Uterus (tissue), 4 donors: ENCODE measurements at places on chromosomes 11 and 22.

DNA sequence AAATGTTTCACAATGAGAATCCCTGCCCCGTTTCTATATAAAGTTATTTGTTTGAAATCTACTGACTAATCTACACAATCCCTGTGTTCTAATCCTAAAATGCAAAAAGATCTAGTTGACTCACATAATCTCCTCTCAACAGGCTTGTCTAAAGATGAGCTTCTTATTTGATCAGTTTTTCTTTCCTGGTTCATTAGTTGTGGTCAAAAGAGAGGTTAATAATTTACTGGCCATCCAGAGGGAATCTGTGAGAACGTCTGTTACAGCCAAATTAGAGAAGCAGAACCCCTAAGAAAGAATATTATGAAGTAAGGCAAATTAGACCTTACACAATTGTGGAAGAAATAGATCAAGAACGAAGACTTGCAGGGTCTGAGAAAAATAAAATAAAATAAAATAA lies 173.7 kb upstream of the ANO3 start:
- DNase-seq = no peak

DNA sequence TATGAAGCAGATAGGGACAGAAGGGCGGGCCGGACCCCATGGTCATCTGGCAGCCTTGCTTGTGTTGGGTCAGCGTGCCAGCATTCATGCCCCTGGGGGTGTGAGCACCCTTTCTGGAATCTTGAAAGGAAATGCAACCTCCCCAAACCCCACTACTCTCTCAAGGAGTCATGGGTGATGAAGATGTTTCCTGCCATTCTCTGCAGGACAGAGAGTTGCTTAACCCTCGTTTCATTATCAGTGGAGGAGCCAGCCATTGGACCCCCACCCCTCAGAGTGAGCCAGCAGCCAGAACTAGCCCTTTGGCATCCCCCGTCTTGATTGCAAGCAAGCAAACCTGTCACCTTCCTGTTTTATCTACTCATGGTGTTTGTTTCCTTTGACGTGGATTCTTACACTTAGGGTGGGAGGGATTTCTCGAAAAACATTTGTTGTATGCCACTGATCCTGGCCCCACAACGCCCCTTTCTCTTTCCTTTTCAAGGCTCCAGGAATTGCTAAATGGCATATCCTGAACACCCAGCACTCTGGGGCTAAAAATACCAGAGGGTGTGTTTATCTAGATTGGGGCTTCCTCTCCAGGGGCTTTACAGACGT lies 258.3 kb downstream of the ETS1 start:
- no peak for DNase-seq

GRCh38 chr11:125214601-125215565 lies 50.3 kb downstream of the PKNOX2 start:
- DNase-seq = peak; percentile 59

DNA sequence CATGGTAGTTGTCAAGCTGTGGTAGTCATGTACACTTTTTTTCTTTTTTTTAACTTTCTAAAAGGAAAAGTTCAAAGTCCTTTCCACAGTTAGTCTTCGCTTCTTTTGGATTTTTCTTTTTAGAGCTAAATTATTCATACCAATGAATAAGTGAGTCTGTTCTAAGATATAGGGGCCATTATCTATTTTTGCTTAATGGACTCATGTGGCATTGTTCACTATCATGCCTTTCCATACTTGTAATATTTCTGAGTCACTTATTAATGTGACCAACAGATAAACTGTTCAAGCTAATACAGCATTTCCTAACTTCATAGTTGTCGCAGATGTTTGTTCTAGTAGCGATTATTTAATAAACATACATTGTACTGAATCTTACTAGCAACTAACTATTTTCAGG lies 8.0 kb upstream of the B3GNT6 start:
- DNase-seq = no peak

DNA sequence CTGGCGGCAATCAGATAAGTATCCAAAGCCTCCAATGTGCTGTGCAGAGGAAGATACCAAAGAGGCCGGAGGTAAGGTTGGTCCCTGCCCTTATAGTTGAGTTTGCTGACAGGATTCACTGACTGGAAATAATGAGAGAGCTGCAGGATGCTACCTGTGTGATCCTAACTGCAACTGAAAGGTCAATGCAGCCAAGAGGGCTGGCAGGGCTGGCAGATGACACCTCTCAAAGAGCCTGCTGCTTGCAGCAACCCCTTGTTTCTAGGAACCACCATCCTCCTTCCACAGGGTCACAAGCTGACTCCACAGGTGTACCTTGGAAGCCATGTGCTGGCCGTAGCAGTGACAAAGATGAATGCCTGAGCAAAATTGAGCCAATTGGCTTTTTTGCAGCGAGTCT lies 348.1 kb downstream of the DDX10 start:
- no peak for DNase-seq

DNA sequence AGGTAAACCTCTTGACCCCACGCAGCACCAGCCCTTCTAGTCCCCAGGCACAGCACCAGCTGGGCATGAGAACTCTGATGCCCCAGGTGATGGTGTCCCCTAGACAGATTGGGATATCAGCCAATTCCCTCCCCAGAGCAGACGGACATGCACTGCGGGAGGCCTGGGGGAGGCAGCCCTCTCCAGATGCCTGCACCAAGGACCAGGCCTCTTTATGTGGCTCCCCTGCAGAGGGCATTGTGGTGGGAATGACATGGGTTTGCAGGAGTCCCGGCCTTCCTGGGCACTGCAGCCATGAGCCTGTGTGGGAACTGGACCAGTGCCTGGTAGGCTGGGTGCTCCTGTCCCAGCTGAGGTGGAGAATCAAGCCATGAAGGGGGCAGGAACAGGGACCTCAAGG lies 25.9 kb downstream of the PPM1F start:
- no peak for DNase-seq

DNA sequence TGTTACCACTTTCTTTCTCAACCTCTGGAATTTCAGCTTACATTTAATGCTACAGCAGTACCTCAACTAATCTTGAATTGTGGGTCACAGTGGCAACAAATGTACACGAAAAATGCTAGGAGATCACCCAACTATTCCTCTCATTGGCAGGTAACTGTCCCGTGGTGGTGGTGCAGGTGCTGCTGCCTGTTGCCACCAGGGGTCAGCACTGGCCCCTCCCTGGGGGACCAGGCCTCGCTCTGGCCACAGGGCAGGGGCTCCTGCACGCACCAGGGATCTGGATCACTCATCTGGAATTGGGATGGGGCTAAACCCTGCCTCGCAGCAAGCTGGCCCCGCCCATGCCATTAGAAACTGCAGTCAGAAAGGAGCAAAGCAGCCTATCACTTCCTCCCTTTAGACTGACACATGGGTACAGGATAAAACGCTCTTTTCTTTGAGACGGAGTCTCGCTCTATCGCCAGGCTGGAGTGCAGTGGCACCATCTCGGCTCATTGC lies 6.9 kb upstream of the POLDIP3 start:
- DNase-seq = peak; percentile 66

GRCh38 chr11:108729227-108729871 lies 64.5 kb downstream of the DDX10 start:
- no peak for DNase-seq

- DNase-seq = peak; percentile 80
These were observed at the start of gene GAS2L1 for GRCh38 chr22:29306175-29306834. Gene GAS2L1 (plus strand): TSS chr22:29306650. CDS start chr22:29308106, 1,456 bp downstream.

- DNase-seq = no peak
These were observed 23.1 kb upstream of the TP53I11 start for GRCh38 chr11:44973632-44974401.

- DNase-seq = no peak
These were observed 7.2 kb downstream of the SNAP29 start for GRCh38 chr22:20865875-20866445.

DNA sequence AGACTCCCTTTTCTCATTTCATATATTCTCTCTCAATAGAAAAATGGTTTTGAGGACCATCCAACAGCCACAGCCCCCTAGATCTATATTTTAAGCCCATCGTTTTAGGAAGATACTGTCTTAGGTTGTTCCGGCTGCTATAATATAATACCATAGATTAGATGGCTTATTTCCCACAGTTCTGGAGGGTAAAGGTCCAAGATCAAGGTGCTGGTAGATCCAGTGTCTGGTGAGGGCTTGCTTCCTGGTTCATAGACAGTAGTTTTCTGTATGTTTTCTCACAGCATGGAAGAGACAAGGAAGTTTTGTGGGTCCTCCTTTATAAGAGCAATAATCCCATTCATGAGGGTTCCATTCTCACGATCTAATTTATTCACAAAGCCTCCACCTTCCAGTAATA lies 215.1 kb downstream of the AASDHPPT start:
- no peak for DNase-seq

DNA sequence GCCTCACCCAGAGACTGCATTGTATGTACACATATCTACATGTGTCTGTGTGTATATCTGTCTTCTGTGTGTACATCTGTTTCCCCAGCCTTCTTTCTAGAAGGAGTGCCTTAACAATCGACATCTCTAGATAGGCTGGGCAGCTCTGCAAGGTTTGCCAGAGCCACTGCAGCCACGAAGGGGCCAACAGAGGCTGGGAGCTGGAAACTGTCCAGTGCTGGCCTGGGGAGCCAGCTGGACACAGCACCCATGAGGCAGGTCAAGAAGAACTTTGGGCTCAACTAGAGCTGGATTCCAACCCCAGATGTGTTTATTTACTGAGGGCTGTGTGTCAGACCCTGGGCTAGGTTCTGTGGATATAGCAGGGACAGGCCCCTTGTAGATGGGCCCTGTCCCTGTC lies 3.3 kb downstream of the SGSM1 start:
- DNase-seq = no peak

DNA sequence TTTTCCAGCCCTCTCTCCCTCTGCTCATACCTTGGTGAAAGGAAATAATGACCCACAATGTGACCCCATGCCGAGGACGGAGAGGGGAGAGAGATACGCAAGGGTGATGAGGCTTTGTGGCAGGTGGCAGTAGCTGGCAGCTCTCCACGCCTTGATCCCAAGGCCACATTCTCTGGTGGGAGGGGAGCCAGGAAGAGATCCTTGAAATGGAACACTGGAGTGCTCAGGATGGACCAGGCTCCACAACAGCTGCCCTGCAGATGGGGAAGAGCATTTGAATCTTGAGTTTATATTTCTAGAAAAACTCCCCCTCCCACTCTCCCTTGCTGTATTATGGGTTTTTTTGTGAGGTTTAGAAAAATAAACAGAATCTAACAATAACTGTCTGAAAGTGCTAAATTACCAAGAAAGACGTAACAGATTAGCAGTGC lies 61.6 kb upstream of the CDON start:
- DNase-seq = no peak

DNA sequence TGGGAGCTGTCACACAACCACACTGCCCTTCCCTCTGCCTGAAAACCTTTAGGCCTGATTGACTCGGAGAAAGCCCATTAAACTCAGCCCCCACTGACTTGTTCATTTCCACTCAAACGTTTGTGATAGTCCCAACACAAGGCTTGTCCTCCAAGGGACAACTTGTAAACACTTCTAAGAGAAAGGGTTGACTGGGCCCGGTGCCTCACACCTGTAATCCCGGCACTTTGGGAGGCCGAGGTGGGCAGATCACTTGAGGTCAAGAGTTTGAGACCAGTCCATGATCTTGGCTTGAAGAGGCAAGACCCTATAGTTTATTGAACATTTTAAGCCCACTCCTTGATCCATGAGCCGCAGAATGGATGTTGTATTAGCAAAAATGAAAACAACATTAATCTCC lies 63.3 kb upstream of the PRODH start:
- no peak for DNase-seq

DNA sequence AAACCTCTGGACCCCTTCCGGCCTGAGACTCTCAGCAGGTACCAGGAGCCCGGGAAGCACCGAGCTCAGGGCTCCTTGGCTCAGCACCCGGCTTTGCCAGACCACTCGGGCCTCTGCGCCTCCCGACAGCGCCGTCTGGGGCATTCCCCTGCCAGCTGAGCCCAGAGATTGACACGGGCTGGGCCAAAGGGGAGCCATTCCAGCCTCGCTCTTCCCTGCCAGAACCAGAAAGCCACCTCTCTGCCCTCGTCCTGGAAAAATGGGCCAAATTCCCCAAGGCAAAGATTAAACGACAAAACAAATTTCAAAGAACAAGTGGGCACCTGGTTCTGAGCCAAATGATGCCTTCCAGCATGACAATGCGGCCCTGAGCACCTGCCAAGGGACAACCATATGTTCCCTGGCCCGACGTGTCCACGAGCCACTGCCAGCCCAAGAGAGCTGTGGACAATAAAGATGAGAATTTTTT lies 59.3 kb downstream of the CELSR1 start:
- DNase-seq = no peak

- no peak for DNase-seq
These were observed 17.9 kb downstream of the RTN3 start for GRCh38 chr11:63698976-63699733.

DNA sequence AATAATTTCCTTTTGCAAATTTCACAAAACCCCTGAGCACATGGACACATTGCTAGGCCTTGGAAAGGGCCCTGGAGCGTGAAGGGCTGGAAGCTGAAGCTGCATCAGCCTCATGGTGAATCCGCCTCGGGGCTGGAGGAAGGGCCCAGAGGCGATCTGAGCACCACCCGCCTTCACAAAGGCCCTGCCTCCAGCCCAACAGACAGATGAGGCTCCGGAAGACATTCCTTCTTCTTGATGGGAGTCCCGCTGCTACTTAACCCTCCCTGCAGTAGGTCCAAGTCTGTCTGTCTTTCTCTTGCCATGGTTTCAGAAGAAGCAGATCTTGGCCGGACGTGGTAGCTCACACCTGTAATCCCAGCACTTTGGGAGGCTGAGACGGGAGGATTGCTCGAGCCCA lies 16.5 kb downstream of the ARRB1 start:
- DNase-seq = no peak

DNA sequence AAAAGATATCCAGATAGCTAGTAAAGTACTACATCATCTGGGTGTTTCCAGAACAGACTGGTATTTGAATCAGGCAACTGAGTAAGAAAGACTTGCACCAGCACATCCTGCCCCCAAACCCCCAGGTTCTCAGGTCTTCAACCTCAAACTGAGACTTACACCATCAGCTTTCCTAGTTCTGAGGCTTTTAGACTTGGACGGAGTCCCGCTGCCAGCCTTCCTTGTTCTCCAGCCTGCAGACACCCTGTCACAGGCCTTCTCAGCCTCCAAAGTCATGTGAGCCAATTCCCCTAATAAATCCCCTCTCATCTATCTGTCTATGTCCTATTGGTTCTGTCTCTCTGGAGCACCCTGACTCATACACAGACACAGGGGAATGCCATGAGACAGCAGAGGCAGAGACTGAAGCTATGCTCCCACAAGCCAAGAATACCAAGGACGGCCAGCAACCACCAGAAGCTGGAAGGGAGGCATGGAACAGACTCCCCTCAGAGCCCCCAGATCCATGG lies 10.9 kb downstream of the SMCO4 start:
- no peak for DNase-seq

DNA sequence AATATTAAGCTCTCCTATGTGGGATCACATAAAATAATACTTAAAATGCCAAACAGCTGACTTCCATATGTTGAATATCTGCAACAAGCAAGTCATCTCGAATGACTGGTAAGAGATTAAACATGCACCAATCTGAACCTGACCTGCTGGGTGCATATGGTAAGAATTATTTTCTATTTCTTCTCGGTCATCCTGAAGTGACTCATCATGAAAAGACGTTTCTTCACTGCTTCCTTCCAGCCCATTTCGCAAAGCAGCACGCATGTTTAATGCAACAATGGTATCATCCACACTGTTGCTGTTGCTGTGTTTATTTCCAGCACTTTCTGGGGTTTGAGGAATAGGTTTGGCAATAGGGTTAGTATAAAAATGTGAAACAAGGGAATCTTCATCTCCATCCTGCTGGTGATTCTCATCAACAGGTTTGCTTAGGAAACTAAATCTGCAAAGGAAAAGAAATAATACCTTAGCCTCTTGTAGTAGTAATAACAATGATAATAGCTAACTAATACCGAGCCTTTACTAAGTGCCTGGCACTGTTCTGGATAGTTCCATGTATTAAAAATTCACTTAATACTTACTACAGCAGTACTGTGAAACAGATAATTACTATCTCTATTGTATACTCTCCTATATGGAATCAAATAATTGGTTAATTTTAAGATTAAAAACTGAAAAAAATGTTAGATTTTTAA lies 52.0 kb upstream of the CHRNA10 start:
- no peak for DNase-seq
